NCI-H187 treated with DMSO at 0.1 percent for 48 hours (cell line): ENCODE measurements at places on chromosomes 12 and 14.

- no peak for DNase-seq
Measured at GRCh38 chr14:37985826-37986470, 221.8 kb upstream of the SSTR1 start.

- DNase-seq, result no peak
Measured at GRCh38 chr14:51073731-51074130, 21.2 kb downstream of the TRIM9 start.

DNA sequence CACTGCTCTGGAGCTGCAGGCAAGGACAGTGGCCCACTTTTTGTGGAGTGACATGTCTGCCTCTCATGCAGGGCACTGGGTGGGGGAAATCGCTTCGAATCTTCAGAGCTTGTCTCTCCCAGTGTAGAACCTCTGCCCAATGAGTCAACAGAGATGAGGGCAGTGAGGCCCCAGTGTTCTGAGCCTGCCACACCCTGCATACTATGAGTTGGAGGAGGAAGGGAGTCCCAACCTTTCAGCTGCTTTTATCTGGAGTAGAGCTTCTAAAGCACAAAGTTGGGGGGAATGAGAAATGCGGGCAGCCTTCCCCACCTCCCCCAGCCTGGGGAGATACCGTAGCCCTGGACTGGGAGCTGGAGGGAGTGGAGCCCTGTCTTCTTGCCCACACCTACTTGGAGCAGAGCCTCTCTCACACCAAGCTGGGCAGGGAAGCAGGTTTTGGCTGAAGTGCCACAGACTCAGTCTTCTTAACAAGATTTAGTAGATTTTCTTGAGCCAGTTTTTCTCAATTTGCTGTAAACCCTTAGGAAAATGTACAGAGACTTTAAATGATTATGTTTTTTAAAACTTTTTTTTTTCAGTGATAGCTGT lies 159.1 kb downstream of the ADGRD1 start:
- no peak for DNase-seq

DNA sequence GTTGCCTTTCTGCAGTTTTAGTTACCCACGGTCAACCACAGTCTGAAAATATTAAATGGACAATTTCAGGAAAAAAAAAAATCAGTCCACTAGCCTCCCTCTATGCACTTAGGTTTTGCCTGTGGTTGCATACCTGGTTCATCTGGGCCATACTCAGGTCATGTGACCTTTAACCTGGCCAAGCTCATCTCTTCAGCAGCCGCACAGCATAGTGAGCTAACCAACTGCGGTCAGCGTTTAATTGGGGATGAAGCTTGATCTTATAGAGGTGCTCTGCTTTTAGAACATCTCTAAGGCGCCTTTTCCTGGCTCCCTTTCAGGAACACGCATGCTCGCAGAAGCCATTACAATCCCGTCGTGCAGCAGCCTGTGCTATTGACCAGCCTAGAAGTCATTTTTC lies 177.2 kb upstream of the HMGA2 start:
- no peak for DNase-seq

DNA sequence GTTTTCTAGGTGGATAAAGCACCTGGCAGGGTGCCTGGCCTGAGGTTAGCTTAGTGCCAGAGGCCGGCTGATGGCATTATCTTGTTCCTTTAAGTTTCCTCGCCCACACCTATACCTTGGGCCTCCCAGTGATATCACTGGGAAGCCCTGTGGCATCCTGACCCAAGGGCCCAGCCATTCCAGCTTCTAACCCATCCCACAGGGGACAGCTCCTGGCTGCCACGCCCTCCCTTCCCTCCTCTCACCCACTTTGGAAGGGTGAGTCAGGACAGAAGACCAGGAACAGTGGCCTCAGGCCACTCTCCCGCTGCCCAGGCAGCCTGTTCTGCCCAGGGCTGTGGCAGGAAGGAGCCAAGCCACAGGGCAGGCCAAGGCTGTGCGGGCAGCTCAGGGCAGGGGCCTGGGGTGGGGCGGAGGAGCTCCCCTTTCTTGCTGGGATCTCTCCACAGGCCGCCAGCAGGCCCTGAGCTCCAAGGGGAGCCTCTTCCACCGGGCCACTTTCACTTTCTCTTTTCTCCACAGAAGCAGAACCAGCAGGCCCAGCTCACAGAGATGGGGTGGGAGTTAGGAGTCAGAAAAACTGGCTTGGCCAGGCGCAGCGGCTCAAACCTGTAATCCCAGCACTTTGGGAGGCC lies 75.1 kb downstream of the IRF2BPL start:
- no peak for DNase-seq

DNA sequence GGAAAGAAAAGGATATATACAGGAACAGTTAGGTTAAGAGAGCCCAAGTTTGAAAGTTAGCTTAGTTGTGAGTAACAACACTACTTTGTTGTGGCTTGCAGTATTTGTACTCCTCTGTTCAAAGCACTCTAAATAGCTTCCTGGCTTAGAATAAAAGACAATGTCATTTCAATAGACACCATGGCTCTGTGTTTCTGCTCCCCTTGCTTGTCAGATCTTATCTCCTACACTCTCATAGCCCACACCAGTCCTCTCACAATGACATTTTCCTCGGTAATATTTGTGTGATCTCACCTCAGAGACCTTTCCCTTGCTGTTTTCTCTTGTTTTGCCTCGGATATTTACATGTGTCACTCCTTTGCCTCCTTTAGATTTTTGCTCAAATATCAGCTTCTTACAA lies 418.4 kb downstream of the MDGA2 start:
- no peak for DNase-seq

GRCh38 chr12:132127041-132127440 lies 17.1 kb downstream of the DDX51 start:
- DNase-seq, result no peak

GRCh38 chr14:50955373-50956043 lies 11.2 kb upstream of the PYGL start:
- DNase-seq, result no peak
